K562 (cell line): ENCODE measurements at places on chromosomes 6 and 20.

GRCh38 chr6:56659721-56660380, 17.2 kb upstream of the DST start:
- peak; percentile 6 for DNase-seq

DNA sequence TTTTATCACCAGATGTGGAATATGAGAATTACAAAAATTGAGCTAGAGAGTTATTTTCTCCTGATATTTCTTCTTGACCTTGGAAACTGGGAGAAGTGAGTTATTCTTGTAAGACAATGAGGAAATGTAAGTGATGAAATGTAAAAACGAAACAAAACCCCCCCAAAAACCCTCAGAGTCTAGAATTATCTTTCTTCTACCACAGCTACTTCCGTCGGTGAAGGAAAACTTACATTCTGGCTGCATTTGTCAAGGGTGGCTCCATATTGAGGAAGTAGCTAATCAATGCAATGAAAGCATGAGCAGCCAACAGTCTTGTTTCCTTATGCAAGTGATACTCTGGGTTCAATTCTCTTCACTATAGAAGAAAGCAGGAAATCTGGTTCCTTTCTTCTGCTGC, 661.7 kb upstream of the CITED2 start:
- DNase-seq, result no peak

GRCh38 chr20:44585057-44585963, 2.9 kb downstream of the PKIG start:
- DNase-seq, result no peak

- DNase-seq, result peak; percentile 39
Observed at GRCh38 chr20:1324598-1325172, 4.3 kb downstream of the SDCBP2 start.

DNA sequence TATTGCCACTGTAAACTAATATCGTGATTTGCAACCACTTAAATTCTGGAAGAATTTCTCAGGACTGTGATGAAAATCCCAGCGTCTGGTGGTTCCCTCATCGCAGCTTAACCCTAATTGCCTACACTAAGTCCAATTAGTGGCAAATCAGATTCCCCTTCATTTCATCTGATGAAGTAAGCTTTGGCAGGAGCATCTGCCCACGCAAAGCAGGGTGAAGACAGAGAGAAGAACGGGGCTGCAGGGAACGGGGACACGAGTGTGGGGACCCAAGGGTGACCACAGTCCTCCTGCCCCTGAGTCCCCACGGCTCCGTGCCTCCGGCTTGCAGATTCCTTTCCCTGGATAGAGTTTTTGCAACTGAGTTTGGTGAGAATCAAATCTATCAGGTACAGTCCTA, 159.5 kb downstream of the LY86 start:
- no peak for DNase-seq

GRCh38 chr20:51412951-51413481, 129.5 kb downstream of the NFATC2 start:
- no peak for DNase-seq
